ENCODE measurements at places on chromosomes 12 and 14. TPM values are rescaled to one million over a fixed set of nuclear protein-coding genes. Genes with fewer than 3 reads are reported as not detected.

DNA sequence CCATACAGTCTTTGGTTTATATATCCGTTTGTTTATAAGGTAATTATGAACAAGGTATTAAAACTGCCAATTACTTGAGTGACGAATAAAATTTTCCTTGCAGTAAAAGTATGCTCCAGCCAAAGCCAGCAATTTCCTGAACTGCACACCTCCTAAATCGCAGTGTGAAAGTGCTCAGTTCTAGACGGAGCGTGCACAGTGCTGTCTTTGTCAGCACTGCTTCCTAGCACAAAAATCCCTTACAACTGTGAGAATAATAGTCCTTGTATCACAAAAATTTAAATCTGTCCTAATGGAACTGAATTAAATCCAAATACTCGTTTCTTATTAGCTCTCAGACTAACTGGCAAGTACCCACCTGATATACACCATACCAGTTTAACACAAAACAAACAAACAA, 26.3 kb downstream of the LRIG3 start:
- DNase-seq, result no peak

DNA sequence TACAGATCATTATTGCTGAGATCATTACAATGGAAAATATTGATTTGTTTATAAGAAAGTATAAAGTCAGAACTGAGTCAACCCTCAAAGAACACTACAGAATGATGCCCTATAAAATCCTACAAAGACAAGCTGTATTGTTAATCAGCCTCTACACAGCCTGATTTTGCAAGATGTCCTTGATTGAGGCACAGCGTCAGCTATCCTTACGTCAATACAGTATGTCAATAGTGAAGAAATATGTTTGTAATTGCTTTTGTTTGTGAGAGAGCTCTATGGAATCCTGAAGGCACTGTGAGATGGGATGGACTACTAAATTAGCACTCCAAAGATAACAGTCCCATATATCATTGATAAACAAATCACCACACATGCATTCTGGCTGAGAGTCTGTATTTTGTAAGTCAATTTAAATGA, 70.7 kb downstream of the RASSF9 start:
- DNase-seq, result no peak

GRCh38 chr12:45612044-45612794, 117.3 kb upstream of the ARID2 start:
- DNase-seq, result no peak

DNA sequence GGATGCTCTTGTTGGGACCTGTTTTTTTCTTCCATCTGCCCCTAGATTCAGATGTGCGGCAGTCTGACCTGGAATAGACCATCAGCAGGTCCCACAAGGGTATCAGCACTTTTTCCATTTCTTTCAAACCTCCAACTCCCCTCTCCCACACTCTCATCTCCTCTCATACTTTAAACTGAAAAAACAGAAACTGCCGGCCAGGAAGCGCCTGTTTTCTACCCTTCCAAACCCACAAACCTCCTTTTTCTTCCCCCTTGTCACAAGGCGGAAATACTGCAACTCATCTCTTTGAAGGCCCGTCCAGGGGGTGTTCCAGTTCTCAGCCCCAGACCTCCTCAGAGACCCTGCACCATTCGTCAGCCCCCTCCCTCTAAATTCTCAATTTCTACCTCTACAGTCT, 62.5 kb upstream of the FKBP4 start:
- DNase-seq, result no peak

The LRTM2 gene
- not detected for total RNA-seq

GRCh38 chr14:35085441-35085840, 36.3 kb downstream of the PPP2R3C start:
- no peak for DNase-seq

DNA sequence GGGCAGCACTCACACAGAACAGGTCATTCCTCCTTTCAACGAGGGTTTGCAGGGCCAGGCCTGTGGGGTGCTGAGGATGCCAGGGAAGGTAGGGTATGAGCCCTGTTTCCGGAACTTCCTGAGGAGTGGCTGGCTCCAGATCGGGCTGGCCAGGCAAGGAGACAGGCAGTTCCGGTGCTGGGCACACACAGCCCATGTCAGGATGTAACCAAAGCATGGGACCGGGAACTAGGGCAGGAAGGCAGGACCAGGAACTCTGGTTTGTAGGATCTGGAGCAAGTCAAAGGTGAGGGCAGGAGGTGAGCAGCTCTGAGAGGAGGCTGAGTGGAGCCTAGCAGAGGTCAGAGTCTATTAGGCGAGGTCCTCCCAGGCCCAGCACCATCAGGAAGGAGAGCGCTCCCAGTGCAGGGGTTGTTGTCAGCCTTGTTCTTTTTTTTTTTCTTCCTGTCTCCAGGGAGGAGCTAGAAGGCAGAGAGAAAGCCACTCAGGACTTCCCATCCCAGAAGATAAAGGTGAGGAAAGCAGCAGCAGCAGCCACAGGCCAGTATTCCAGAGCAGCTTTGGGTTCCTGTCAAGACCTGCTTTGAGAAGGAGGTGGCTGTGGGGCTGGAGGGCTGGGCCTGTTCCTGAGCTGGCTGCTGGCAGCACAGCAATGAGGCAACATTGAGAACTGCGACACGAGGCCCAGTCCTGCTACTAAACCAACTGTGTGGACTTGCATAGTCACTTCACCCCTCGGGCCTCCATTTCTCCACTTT, 49.0 kb upstream of the PTGR2 start:
- no peak for DNase-seq

DNA sequence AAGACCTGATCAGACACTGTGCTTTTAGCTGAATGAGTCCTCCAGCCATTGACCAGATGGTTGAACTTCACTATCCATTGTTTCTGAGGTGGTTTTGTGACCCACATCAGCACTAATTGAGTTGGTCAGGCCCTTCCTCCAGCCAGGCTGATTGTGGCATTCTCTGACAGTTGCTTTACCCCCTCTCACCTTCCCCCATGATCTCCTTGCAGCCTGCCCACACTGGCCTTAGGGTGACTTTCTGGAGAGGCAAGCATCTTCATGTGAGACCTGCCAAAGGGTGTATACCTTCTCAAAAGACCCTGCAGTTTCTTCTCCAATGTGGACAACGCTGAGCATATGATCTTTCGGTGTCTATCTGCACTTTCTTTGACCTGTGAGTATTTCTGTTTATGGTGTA, 83.9 kb downstream of the GPATCH2L start:
- DNase-seq, result no peak

DNA sequence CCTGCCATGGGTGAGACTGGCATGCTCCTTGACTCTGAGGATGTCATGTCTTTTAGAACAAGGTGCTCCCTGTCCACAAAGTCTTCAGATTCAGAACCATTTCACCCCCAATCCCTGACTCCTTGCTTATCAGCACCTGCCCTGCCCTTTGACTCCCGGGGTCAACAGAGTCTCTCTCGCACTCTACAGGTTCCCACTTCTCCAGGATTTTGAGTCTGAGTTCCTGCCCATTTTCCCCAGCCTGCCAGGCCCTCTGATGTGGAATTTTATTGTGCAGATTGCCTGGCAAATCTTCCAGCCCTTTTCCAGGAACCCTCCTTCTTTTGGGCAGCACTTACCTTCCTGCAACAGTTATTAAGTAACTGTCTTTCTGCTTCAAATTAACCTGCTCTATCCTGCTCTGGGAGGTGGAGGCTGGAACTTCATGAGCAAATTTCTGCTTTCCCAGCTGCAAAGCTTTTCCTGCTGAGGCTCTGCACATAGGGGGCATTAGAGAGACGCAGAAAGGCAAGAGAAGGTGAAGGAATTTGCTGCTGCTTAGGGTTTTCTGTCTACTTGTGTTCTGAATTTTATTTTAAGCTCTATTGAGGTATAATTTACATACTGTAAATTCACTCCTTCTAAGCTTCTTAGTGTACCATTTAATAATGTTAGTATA, 259.1 kb downstream of the PCNX1 start:
- DNase-seq, result no peak

DNA sequence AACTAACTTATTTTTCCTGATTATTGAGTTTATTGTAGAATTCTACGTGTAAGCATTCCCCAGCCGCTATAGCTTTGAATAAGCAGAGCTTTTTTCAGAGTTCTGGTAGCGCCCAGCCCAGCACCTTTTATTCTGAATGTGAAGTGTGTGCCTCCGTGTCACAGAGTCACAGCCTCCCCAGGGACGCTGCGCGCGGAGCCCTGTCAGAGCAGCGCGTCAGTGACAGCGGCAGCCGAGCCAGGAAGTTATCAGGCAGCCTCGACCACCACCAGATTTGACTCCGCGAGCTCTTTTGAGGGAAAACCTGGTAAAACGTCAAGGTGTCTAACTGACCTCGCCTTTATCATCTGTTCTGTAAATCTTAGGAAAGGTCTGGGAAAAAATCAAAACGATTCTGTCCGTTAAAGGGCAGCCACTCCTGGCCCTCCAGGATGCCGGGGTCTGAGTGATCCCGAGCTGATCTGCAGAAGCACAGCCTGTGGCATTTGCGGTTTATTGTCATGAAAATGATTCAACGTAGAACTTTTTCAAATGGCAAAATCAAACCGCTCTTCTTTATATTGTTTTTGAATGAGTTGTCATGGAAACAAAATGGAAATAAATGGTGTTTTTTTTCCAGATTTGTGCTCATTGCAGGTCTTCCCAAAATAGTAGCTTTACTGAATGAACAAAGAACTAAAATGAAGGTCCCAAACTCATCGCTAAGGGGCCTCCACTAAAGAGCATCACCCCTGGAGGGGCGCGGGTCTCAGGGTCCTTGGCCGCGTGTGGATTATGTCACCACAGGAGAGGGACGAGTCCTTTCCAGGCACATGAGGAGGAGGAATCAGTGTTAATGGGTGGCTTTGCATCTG, 43.1 kb upstream of the MMP17 start:
- DNase-seq, result no peak

The DAZAP2 gene
- 63.3 TPM for total RNA-seq

The DNAJC22 gene
- not detected for total RNA-seq

DNA sequence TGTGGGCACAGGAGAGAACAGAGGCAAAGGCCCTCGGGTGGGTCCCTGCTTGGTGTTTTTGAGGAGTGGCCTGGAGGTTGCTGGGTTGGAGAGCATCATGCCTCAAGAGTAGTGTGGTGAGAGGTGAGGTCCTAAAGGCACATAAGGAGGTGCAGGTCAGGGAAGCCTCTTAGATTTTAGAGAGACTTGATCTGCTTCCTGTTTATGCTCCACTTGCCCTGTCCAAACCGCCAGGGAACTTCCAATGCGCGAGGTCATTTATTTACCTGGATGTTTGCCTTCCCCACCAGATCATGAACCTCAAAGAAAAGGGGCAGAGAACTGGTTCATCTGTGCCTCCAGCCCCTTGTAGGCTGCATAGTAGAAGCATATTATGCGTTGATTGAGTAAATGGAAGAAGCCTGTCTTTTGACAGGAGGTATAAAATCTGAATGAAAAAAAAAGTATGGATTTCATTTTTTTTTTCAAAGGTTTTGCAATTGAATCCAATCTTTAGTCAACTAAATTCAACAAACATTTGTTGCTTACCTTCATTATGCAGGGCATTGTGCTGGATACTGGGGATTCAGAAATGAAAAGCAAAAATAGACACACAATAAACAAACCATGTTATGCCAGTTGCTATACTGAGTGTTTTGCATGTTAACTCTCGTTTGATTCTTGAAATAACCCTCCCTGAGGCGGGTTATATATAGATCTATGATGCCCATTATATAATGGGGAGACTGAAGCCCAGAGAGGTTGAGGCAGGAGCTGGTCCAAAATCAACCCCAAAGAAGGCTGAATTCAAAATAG, 485.2 kb downstream of the VRK1 start:
- DNase-seq, result no peak

DNA sequence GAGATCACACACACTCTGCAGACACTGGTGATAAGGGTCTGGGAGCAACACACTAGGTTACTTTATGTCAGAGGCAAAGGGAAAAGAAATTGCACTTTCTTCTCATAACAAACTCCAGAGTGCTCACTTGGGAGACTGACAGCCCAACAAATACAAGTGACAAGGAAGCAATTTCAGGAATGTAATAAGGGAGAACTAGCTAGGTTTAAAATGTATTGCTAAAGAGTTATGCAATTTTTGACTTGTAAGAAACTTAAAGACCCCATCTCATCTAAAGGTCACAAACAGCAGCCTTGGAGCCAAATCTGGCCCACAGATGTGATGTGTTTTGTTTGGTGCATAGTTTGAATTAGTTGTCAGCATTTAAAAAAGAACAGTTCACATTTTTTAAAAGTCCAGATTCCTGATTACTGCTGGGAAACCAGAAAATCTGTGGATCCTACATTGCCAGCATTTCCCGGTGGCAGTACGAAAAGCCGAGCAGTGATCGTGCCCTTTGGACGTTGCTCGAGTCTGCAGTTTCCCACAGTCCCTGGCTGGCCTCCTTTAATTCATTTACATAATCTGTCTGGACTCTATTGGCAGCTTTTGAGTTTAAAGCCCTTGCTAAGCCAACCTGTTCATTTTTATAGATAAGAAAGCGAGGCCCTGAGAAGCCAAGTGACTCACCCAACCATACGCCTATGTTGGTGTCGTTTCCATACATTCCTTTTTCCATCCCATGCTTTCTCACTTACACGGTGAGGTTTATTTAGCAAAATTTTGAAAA, 42.0 kb upstream of the ETV6 start:
- no peak for DNase-seq

The PTPN21 gene
- 17.7 TPM for total RNA-seq

- DNase-seq, result peak; percentile 87
Measured at GRCh38 chr12:113245695-113246477, 24.6 kb downstream of the TPCN1 start.

GRCh38 chr12:99611117-99611516, 36.4 kb upstream of the GARIN6 start:
- DNase-seq, result no peak

GRCh38 chr14:92719890-92720323, 28.5 kb downstream of the LGMN start:
- peak; percentile 24 for DNase-seq

The ZDHHC22 gene
- not detected for total RNA-seq

DNA sequence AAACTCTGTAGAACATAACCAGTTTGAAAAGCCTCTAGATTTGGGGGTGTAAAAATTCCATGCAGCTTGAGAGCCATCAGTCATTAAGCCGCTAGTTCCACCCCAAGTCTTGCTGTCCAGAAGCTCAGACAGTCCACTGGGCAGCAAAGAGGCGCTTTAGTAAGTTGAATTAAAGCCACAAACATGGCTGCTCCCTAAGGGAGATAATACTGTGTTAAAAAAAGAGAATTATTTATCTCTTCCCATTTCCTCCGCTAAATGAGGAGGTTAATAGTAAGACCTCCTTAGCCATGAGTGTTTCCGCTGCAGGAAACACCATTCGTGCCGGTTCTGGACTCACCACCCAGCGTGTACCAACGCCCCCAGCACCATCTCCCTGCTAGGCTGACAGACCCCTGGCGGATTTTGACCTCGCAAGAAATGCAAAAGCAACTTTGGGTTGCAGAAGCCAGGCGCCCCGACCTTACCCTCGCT, 536 bp downstream of the TM7SF3 start:
- DNase-seq, result no peak

The AMDHD1 gene
- total RNA-seq, result 1.8 TPM

- DNase-seq, result peak; percentile 70
Measured at GRCh38 chr12:89162589-89163261, 189.6 kb downstream of the DUSP6 start.

- no peak for DNase-seq
Measured at GRCh38 chr14:92985521-92985920, 62.6 kb downstream of the CHGA start.

- no peak for DNase-seq
Measured at GRCh38 chr12:82919388-82920054, 232.8 kb downstream of the TMTC2 start.

The CACNA1C gene
- total RNA-seq, result 15.9 TPM

- no peak for DNase-seq
Measured at GRCh38 chr12:101229841-101230241, 19.8 kb upstream of the SLC5A8 start.

The TAS2R30 gene
- 14.9 TPM for total RNA-seq

The OVCH1 gene
- total RNA-seq, result not detected
